Adipose tissue (tissue), 3 donors: ENCODE measurements at places on chromosomes 1 and 21. TPM values are rescaled to one million over a fixed set of nuclear protein-coding genes. Genes with fewer than 3 reads are reported as not detected.

Gene PTPN22
- polyA plus RNA-seq = 0.79 TPM

Gene KRTAP21-2
- not detected for polyA plus RNA-seq

Gene CD5L
- 0.11 TPM for polyA plus RNA-seq

Gene MAP1LC3C
- polyA plus RNA-seq = 5.7 TPM

Gene TMEM50B
- polyA plus RNA-seq = 34.8 TPM

Gene CFHR2
- not detected for polyA plus RNA-seq
